ENCODE measurements at places on chromosomes 1 and 21.

GRCh38 chr1:11985851-11986250 is 5.6 kb downstream of the MFN2 start:
- DNase-seq: no peak

GRCh38 chr1:97063532-97063931 is 341.9 kb downstream of the PTBP2 start:
- DNase-seq: no peak

DNA sequence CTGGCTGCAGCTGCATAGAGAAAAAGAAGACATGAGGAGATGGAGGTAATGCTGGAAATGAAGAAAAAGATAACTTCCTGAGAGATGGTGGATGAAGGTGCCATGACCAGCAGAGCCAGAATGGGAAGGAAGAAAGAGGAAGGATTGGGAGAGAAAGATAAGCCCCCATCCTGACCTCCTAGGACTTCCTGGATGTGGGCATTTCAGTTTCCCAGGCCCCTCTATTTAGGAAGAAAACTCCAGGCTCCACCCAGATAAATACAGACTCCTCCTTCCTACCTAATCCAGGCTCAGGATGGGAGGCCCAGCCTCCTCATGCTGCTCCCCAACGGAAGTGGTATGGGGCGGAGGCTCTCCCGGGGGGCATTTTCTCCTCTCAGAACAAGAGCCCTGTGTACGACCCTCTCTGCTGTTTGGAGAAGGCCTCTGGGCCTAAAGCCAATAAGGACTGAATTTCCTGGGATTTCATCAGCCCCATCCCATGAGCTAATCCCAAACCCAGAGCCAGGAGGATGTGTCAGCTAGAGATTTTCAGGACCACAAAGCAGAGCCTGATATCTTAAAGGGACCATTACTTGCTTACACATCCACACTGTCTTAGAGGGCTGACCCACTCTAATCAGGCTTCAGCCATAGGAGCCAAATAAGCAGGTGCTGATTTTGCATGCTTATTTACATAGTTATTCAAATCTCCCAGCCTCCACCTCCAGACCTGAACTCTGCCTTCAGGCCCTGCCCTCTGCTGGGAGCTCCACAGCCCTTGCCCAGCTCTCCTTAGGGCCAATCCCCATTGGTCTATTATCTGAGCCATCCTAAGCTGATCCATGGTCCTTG is 5.1 kb upstream of the ARHGEF2 start:
- DNase-seq: no peak

DNA sequence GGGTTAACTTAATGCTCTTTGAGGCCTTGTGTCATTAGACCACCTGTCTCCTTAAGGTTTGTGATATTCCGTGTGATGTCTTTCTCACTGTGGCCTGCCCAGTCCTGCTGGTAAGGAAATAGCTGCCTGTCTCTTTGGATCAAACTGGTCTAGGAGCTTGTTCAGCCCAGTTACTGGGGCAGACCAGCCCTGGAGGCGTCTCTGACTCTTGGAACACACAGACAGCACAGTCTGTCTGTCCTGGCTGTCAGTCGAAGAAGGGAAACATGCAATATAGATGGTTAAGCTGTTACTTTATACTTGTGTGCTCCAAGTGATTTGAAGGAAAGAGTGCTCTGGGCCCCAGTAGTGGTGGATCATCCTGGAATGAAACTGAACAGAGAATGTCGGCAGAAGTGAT is 20.4 kb downstream of the PBX1 start:
- DNase-seq: no peak

DNA sequence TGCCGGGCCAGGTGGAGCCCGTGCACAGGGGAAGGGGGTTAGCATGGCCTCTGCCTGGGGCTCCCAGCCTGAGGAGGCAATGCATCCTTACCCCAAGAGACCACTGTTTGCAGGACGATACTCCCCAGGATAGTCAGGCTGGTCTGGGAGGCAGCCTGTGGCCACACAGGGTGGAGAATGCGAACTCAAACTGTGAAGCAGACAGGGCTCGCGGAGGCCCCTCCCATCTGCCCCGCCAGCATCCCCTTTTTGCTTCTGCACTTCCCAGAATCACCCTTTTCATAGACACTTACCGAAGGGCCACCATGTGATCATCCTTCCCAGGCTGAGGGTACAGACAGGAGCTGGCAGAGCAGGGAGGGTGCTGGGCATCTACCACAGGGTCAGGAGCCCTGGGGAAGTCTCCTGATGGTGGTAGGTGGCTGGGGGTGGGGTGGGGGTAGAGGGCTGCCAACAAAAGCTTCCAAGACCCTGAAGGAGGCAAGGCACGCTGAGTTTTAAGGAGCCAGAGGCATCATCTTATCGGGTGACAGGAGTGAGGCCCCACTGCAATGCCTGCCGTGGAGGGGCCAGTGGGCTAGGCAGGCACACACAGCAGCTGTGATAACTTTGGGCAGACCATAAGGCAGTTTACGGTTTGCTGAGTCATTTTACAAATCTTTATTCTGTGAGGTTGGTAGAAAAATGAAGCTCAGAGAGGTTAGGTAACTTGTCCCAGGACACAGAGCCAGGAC is 31.3 kb upstream of the BTG2 start:
- no peak for DNase-seq

DNA sequence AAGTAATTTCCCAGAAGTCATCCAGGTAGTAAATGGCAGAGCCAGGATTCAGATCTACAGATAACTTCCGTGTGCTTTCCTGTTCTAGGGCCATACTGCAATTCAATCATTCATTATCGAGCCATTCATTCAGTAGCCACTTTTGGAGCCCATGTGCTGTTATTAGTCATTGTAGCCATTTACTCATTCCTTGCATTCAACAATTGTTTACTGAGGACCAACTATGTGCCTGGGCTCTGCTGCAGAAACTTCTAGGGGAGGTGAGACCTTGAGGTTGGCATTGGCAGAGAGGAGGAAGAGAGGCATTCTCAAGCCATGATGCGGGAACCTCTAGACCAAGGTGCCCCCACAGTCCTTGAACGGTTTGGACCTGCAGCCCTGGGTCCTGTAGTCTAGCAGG is 27.9 kb downstream of the EPHB2 start:
- DNase-seq: no peak

GRCh38 chr1:174916846-174917245 is 82.9 kb upstream of the CACYBP start:
- DNase-seq: no peak

DNA sequence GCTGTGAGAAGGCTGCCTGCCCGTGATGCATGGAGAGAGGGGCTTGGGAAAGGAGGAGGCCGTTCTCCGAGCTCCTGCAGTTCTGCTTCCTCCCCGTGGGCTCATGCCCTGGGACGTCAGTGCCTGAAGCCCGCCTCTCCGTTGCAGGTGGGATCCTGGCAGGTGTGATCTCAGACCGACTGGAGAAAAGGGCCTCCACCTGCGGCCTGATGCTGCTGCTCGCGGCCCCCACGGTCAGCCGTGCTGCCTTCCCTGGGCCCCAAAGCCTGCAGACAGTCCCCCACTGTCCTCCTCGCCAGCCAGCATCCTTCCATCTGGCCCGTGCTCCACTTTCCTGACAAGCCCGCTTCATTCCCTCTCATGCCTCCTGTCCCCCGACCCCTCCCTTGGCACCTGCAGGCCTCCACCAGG is 50.9 kb downstream of the SLC37A1 start:
- DNase-seq: no peak

- no peak for DNase-seq
These were observed 28.7 kb upstream of the ARTN start for GRCh38 chr1:43904660-43905551.

- no peak for DNase-seq
These were observed 384.3 kb downstream of the SEC16B start for GRCh38 chr1:177585302-177586220.

DNA sequence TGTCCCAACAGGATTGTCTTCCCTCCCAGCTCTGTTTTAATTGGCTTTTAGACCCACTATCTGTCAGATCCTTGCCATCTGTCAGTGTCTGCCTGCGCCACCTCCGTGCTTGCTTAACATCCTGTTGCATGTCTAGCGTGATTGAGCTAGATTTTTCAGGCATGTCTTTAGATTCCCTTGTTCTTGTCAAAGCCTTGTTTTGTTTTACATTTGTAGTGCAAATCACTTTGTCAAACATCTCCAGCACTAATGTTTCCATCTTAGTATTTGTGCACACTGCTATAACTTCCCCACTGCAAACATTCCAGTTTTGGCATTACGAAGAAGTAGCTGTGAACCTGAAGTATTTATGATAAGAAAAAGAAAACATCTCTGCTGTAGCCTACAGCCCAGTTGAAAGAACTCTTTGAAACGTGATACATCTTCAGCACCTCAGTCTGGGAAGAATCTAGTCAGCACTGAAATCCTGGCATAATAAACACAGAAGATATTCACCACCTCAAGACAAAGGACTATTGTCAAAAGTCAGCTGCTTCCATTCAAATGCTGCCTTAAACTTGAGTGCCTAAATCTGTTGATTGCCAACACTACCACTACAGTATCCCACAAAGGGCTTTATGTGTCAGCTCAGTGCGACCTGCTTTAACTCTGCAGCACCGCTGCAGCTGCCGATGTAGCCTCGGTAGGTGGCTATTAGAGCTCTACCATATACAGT is 105.0 kb downstream of the FNBP1L start:
- DNase-seq: no peak

- DNase-seq: peak; percentile 54
These were observed 1.1 kb downstream of the SKI start for GRCh38 chr1:2229037-2229864.

DNA sequence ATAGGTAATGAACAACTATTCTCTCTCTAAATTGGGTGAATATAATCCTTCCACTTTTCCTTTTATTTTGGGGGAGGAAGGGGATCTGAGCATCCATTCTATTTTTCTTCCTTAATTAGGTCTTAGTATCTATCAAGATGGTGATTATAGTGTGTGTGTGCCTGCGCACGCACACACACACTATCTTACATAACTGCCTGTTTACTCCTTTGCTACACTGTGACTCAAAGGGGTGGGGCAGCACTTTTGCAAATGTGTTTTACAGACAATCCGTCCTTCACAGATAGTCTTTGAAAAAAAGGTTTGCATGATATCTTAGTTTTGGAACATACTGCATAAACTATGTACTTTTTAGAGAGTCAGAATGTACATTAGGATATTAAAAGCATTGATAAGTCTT is 191.5 kb downstream of the SDCCAG8 start:
- peak; percentile 3 for DNase-seq

- DNase-seq: no peak
These were observed 6.8 kb downstream of the C1orf198 start for GRCh38 chr1:230861489-230861888.

DNA sequence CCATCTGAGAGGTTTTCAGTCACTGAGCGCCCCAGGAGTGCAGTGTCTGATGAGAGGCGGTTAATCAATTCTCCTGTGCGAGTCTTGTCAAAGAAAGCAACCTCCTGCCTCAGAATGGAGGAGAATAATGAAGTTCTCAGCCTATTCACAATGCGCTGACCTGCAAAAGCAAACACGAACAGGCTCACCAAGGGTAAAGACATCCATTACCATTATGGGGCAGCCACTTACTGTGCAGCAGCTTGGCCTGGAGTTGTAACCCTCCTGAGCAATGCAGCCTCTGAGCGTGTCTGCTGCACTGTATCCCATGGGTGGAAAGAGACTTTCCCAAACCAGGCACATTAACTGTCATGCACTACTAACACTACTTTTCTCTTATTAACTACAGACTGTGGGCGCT is 11.0 kb downstream of the ABCB10 start:
- no peak for DNase-seq

- DNase-seq: peak; percentile 43
These were observed 693 bp downstream of the RAB4A start for GRCh38 chr1:229271448-229272159.

GRCh38 chr1:25088180-25088701 is 144.1 kb downstream of the SYF2 start:
- no peak for DNase-seq

DNA sequence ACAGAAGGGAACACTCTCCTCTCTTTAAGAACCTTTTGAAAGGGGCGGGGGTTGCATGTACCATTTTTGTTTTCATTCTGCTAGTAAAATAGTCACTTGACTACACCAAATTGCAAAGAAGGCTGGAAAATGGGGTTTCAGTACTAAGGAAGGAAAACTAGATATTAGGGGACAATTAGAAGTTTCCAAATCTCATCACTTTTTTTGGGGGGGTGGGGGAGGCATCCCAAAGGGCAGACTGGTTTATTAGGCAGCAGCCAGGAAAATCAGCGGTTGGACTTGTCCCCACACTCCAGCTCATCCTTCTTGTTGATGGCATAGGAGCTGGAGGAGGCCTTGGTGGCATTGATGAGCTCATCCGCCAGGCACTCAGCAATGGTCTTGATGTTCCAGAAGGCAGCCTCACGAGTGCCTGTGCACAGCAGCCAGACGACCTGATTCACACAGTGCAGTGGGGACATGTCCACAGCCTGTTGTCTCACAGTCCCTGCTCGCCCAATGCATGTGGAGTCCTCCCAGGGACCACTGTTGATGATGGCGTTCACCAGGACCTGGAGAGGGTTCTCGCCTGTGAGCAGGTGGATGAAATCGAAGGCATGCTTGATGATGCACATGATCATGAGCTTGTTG is 1.7 kb upstream of the TMEM50B start:
- no peak for DNase-seq

DNA sequence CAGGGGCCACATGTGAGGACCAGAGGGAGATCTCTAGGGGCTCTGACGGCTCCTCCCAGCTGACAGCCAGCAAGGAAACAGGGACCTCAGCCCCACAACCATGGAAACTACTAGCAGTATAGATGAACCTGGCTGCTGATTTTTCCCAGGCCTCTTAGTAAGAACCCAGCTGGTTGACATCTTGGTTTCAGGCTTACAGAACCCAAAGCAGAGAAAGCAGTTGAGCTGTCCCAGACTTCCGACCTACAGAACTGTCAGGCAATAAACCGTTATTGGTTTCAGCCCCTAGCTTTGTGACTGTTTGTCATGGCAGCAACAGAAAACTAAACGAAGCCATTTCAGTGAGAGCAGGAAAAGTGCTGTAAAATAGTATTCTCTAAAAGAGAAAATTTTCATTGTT is 36.4 kb downstream of the ETS2 start:
- no peak for DNase-seq

- DNase-seq: no peak
These were observed 189.7 kb downstream of the SLC35F3 start for GRCh38 chr1:234094172-234094571.

DNA sequence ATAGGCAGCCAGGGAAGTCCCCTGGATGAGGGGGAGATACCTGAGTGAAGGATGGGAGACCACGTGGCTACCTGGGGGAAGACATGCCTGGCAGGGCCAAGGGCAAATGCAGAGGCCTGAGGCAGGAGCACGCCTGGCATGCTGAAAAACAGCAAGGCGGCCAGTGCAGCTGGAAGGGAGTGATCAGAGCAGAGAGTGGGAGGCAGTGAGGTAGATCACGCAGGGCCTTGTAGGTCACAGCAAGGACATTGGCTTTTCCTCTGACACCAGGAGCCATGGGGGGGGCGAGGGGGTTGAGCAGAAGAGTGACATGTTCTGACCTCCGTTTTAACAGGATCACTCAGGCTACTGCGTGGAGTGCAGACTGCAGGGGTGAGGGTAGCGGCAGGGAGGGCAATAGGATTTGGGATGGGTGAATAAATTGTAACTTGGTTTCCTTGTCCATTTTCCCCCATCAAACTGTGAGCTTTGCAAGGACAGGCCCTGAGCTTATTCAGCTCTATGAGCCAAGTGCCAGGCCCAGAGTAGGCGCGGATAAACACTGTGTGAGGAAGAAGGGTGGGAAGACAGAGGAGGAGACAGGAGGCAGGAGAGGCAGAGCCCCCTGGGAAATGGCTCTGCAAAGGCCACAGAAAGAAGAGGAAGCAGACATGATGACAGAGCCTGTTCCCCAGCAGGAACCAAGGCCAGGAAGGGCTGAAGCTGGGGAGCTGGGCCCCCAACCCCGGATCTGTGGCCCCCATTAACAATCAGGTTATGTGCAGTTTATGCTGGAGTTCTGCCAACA is 16.6 kb downstream of the IFI6 start:
- DNase-seq: no peak

GRCh38 chr1:198556971-198557370 is 16.5 kb upstream of the ATP6V1G3 start:
- peak; percentile 90 for DNase-seq
